Activated naive CD8-positive, alpha-beta T cell treated with anti-CD3 and anti-CD28 coated beads for 36 hours (primary cell): ENCODE measurements at places on chromosomes 12 and 14.

DNA sequence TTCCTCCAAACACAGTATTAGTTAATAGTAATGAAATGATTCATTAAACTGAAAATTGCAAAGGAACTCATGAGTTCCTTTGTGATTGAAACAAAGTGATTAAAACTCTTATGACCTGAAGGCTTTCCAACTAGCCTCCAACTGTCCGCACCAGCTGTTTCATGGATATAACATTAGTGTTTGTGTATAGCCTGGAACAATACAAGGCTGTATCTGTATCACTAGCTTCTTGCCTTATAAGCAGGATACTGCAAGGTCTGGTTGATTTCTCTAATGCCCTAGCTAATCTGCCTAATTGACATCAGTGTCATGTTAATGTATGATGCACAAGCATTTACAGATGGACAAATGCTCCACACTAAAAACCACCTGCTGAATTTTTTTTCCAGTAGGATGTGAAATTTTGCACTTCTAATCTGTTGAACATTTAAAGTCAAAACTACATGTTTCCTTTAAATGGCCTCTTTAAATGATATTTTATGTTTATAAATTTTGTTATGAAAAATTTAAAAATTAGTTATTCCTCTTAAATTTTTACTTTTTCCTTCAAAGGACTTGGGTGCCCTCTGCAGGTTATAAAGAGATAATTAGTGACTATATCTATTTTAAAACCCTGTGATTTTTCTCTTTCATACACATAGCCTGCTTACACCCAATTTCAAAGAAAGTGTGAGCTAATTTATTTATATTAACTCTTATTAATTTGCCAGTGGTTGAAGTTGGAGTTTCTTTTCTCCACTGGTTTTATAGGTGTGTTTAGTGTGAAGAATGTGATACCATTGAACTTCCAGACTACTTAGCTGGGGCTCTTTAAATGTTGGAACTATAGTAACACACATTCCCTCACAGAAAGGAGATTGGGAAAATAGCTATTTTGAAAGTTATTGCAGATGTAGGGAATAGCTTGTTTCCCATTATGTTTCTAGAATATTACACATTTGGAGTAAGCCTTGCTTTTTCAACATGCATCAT is 25.4 kb downstream of the AP5M1 start:
- no peak for DNase-seq

DNA sequence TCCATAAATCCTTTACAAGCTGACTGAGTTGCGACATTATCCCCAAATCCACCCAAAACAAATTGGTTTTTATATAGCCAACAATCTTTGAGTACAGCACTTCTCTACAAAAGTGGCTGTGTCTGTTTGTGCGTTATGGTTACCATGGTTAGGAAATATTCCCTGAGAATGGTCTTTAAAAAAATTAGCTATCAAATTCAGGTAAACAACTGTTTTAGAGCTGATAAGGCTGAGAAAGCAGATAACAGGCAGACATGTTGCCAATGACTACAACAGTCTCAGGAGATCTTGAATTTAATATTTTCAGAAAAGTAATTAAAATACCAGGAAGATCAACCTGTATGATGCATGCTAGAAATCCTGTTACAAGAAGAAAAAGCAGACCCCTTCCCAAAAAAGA is 248.0 kb downstream of the RASSF9 start:
- no peak for DNase-seq

DNA sequence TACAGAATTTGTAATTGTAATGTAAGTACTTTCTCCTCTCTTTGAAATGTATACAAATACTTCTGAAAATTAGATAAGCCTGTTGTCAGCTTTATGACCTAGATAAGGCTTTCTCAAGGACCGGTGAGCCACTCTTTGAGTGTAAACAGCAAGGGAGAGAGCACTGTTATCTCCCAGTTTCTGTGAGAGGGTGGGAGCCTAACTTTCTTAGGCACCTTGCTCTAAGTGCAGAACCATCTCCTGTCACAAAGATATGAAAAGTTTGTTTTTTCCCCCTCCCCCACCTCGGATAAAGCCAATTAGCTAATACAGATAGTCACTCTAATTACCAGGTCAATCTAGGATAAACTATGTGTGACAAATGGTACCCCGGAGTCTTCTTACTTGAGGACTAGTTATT is 35.8 kb downstream of the CAPS2 start:
- DNase-seq = no peak

- DNase-seq = no peak
Measured at GRCh38 chr12:96749999-96750398, 157.1 kb upstream of the NEDD1 start.

DNA sequence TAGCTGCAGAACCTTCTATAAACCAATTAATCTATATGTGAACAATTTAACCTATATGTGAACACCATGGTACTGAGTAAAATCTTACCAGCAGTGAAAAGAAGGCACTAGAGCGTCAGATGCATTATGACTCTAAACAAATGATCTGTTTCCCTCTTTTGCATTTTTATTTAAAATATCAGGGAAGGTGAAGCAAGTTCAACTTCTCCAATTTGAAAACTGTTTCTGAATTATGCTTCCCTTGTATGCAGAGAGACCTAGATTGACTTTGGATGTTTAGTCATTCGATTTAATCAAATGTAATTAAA is 80.9 kb downstream of the DAD1 start:
- DNase-seq = no peak

DNA sequence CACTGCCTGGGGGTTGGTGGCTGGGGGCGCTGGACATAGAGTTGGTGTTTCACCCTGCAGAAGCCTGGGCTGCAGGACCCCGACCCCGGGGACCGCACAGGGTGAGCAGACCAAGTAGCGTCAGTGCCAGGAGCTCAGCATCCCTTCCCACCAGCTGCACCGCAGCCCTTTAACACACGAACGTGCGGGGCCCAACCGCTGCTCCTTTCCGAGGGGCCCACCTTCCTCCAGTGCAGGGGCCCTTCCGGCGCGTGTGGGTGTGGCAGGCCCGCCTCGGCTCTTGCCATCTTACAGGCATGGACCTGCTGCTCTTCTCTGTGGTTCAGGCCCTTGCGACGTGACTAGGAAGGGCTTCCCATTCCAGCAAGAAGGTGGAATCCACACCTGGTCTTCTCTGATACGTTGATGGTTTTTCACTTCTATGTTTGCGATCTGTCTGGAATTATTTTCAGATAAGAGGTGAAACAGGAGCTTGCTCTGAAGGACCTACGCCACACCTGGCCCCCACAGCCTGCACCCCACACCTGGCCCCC is 47.8 kb downstream of the LRCOL1 start:
- no peak for DNase-seq

DNA sequence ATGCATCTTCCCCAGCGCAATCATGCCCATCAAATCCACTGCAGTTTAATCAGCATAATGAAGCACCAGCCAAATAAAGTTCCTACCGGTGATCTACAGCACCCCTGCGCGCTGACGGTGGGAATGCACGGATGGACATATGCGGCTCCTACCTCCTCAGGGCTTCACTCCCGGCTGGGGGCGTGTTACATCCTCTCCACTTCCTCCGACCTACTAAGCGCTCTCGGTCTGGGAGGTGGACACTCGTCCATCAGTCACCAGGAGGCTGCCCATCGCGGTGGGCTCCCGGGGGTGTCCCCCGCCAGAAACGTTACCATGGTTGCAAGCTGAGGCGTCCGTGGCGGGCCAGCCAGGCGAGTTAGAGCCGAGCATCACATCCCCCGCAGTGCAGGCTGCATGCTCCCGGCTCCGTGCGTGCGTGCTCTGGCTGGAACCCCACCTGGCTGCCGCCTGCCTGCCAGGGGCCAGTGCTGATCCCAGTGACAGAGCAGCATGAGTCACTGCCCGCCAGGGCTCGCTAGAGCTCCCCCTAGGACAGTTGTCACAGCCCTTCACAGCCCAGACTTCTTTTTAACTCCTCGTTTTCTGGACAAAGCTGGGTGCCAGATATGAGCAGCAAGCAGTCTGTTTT is 73.0 kb downstream of the CIT start:
- peak; percentile 10 for DNase-seq

- DNase-seq = no peak
Measured at GRCh38 chr14:36829547-36829946, 167.9 kb downstream of the PAX9 start.

DNA sequence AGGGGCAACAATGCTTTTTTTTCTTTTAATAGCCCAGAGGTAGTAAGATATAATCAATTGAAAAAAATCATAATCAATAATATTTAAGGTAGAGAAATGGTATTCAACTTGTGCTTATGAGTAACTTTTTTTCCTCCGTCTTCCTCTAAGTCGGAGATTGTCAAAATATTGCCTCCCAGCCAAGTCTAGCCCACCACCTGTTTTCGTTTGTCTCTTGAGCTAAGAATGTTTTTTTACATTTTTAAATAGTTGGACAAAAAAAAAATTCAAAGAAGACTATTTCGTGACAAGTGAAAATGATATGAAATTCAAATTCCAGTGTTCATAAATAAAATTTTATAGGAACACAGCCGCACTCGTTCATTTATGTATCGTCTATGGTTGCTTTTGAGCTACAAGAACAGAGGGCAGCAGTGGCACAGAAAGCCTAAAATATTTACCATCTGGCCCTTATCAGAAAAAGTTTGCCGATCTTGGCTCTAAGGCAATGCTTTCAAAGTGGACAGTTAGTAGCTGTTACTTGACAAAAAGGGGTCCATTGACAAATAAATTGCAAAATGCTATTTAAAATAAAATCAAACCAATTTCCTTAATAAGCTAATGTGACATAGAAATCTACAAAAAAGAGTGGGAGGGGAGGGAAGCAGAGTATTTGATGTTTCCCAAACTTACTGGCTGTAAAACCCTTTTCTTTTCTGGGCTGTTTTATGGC is 40.8 kb upstream of the MAX start:
- DNase-seq = no peak

- DNase-seq = no peak
Measured at GRCh38 chr12:118052324-118053070, 8.5 kb downstream of the WSB2 start.

DNA sequence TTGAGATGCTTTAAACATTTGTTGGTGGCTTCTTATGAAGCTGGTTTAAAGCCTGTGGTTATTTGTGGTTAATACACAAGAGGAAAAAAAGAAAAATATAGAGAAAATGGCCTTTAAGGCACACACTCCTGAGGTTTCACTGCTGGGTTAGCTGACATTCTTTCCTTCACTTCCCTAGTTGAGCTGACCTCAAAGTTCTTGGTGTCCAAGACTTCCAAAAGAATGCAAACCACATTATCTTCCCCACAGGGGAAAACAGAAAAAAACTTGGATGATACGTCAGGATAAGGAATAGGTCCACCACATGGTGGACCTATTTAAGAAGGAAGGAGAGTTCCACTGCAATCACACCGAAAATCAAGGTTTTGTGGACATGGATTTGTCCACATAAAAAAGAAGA is 94.3 kb downstream of the SLC25A21 start:
- DNase-seq = no peak

DNA sequence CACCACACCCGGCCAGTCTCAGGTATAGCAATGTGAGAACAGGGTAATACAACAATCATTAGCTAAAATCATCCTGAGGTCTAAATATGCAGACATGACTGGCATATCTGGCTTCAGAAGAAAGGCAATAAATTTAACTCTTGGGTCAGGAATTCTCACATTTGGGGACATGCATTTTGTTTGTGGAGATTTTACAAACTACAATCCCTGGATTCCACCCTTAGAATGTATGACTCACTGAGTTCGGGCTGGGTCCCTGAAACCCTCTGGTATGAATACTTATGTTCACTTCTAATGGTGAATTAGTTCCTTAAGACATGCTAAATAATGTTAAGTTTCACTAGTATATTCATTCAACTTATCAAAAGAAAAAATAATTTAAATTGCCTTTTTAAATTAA is 98.9 kb upstream of the HMGA2 start:
- DNase-seq = no peak

DNA sequence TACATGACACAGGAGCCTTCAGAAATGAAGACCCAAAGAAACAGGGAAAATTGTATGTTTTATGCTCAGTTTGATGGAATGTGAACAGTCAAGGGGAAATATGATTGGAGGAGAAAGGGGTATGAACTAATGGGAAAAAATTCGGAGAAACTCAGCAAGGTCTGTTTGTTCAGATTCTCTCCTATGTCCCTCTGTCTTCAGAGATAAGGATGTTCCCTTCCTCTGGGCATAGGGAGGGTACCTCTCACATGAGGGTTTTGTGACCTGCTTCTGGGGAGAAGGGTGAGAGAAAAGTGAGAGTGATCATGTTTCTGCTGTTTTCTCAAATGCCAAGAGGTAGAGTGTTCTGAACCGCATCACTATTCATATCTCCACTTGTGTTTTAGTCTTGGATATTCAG is 26.6 kb upstream of the LIMA1 start:
- no peak for DNase-seq

DNA sequence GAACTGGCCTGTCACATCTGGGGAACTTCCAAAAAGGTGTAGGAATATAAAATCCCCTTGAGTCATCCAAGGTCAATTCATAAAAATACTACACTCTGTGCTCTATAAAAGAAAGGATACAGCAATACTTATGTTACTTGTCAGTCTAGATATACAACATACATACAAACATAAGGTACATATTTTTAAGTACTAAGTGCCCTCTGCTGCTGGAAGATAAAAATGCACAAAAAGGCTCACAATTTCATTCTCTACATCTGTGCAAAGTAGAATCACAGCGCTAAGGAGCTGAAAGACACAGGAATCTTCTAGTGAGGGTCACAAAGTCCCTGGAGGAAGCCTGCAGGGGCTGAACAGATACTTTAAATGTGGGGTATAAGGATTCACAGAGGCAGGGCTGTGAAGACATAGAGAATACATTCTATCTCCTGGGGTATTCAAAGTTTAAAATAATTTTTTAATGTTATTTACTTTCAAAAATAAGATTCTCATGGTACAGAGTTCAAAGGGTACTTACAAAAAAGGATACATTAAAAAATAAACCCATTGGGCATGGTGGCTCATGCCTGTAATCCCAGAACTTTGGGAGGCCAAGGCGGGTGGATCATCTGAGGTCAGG is 10.2 kb upstream of the GOLGA5 start:
- no peak for DNase-seq

GRCh38 chr12:128268379-128268995 is 1.5 kb downstream of the TMEM132C start:
- no peak for DNase-seq

GRCh38 chr14:53793790-53794505 is 162.7 kb downstream of the BMP4 start:
- DNase-seq = no peak

- no peak for DNase-seq
Measured at GRCh38 chr12:71430756-71431155, 8.8 kb upstream of the LGR5 start.
